KBM-7 (cell line): ENCODE measurements at places on chromosomes 3 and 15.

DNA sequence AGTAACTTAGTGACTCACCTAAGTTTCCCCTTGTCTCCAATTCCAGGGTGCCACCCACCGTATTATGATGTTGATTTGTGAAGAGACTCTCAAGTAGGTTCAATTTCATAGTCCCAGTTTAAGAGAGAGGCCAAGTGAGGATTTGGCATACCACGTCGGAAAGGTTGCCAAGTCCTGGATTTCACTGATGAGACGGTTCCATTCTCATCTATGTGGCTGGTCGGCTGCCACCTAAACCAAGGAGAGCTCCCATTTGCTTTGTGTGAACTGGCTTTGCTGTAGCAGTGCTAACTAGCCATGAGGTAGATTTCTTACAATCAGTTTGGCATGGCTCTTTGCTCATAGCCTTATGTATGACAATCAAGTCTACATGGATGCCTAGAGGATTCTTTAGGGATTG is 653.6 kb downstream of the NLGN1 start:
- no peak for DNase-seq

GRCh38 chr3:14775011-14775410 is 43.8 kb upstream of the FGD5 start:
- no peak for DNase-seq

- DNase-seq = no peak
Observed at GRCh38 chr3:94431876-94432570, 369.2 kb downstream of the NSUN3 start.

DNA sequence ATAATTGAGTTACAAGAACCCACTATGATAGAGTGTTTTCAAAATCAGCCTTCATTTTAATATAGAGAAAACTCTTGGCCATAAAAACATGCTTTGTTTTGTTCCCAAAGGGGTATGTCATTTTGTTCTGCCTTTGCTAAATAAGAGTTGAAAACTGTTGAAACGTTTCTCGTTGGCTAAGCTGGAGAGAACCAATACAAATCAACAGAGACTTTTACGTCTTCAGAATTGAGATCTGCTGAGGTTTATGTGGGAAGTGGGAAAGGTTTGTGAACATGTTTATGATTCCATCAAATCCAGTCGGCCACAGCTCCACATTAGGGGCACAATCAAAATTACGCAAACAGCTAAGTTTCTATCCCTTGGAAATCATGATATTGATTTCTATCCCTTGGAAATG is 102.0 kb downstream of the IGF2BP2 start:
- DNase-seq = no peak

GRCh38 chr3:100706365-100706764 is 2.9 kb upstream of the TFG start:
- DNase-seq = no peak

- DNase-seq = no peak
Observed at GRCh38 chr15:89993349-89993748, 7.8 kb upstream of the ZNF710 start.

DNA sequence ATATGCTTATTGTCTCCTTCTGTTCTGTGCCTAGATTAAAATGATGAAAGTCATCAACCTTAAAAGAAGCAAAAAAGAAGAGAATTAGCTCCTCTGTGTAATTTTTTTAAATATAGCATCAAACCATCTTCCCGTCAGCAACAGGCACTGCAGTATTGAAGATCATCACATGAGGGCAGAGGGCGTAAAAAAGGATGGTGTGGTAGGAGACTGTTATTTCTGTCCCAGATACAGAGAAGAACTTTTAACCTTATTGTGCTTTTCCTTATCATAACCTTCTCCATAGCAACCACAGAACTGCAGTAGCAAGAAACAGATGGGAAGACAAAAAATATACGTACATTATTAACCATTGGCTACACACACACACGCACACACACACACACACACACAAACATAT is 88.8 kb downstream of the IGSF11 start:
- no peak for DNase-seq

DNA sequence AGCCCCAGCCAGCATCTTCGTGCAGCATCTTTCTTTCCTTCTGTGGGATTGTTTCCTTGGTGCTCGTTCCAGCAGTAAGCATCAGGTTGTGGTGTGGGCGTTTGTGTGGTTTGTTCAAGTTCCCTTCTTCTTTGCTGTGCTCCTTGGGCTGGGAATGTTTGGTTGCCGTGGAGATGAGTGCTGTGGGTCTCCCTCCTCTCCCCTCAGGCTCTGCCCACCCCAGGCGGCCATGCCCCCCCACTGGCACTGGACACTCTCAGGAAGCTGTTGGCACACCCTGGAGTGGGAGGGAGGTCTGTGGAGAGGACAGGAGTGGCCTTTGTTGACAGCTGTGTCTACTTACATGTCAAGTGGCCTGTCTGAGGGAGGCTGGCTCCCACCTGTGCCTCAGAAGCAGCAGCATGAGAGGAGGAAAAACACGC is 46.5 kb upstream of the SACM1L start:
- DNase-seq = peak; percentile 57

GRCh38 chr3:18027161-18027939 is 284.9 kb upstream of the TBC1D5 start:
- peak; percentile 25 for DNase-seq

GRCh38 chr3:129506231-129506742 is 22.2 kb upstream of the RHO start:
- no peak for DNase-seq
